ENCODE measurements at places on chromosomes 5 and 9. TPM values are rescaled to one million over a fixed set of nuclear protein-coding genes. Genes with fewer than 3 reads are reported as not detected.

The PCA3 gene
- total RNA-seq: not detected

DNA sequence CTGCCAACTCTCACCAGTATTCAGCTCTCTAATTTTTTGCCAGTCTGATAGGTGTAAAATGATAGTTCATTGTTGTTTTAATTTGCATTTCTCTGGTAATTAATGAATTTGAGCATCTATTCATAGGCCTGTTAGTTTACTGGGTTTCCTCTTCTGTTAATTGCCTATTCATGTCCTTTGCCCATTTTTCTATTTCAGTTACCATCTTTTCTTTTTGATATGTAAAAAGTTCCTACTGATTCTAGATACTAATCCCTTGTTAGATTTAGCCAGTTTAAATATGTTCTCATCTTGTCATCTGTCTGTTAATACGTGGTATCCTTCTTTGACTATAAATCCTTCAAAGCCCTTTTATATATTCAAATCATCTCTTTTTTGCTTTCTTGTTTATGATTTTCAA lies 247.8 kb downstream of the ARHGAP26 start:
- peaks cover 25% of the 10 kb centered on the region for H3K4me1 ChIP-seq
- H3K27me3 ChIP-seq: no peaks in the 10 kb centered on the region
- no peak for DNase-seq
- no peak overlapping the region for H3K4me3 ChIP-seq
- H3K36me3 ChIP-seq: no peaks in the 10 kb centered on the region
- H3K27ac ChIP-seq: no peak overlapping the region

The AHRR gene
- total RNA-seq: 1.5 TPM

The SPATA31A3 gene
- total RNA-seq: not detected

DNA sequence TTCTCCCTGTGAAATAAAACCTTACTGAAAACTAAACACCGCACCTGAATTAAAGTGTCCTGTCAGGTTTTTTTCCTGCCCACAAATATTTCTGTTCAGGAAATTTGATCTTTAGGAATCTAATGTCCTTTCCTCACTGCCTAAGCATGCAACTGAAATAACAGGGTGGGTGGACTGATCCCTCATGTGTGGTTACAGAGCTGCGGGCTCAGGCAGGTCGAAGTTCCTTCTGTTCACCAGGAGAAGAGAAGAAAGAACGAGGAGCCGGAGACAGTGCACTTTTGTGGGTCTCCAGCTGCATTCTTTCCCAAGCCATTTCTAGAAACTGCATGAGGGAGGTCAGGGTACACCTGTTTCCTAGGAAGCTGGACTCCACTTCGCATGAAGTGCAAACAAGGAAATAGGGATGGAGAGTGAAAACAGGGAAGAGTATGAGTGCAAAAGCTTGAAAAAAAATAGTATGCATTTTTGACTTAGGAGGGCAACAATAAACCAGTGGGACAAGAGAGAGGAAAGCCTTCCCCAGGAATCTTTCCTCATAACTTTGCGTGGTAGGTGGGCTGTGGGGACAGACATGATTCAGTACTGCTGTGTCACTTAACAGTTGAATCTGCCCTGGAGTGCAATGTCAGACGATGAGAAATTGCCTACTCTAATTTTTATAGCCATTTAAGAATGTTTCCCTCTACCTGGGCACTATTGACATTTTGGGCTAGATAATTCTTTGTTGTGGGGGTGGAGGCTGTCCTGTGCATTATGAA lies 60.3 kb downstream of the GCNT1 start:
- no peaks in the 10 kb centered on the region for H3K27me3 ChIP-seq
- H3K4me3 ChIP-seq: no peak overlapping the region
- no peaks in the 10 kb centered on the region for H3K36me3 ChIP-seq

The TAF11L4 gene
- not detected for total RNA-seq

GRCh38 chr5:67976891-67977601 lies 238.5 kb upstream of the PIK3R1 start:
- H3K36me3 ChIP-seq: no peaks in the 10 kb centered on the region
- H3K4me1 ChIP-seq: no peaks in the 10 kb centered on the region
- no peak for DNase-seq

The LHFPL2 gene
- total RNA-seq: 6.4 TPM

The NFIB gene
- 65.1 TPM for total RNA-seq

DNA sequence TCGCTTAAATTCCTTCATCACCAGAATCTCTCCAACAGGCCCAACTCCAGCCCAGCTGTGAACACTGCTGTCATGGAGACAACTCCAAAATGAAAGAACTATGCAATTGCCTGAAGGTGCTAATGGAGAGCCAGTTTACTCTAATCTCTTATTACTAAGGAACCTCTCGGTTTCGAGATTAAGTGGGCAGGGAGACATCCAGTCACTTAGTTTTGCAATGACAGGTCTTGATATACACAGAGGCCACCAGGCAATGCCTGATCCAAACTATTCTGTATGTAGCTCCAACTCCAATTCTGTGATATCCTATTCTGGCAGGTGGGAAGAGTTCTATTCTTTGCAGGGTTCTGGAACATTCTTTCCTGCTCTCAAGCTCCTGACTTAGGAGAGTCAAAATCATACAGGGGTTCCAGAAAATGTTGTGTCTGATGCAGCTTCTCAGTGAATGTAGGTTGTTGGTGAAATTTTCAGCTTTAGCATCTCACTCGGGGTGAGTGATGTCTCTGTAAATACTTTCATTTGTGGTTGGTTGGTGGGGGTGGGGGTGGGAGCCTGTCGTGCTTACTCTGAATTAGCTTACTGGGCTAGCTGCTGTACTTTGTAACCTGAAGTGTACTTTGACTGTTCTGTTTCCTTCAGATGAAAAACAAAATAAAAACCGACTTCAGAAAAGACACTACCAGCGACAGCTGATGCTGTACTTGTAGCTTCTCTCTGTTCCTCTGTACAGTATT lies 170.9 kb downstream of the PALM2AKAP2 start:
- no peak for DNase-seq
- no peaks in the 10 kb centered on the region for H3K27me3 ChIP-seq
- H3K4me3 ChIP-seq: no peak overlapping the region
- H3K4me1 ChIP-seq: no peaks in the 10 kb centered on the region

GRCh38 chr9:126154182-126154827 lies 172.3 kb upstream of the MVB12B start:
- no peak overlapping the region for H3K27ac ChIP-seq
- H3K36me3 ChIP-seq: no peaks in the 10 kb centered on the region
- no peak for DNase-seq
- H3K4me3 ChIP-seq: no peak overlapping the region

DNA sequence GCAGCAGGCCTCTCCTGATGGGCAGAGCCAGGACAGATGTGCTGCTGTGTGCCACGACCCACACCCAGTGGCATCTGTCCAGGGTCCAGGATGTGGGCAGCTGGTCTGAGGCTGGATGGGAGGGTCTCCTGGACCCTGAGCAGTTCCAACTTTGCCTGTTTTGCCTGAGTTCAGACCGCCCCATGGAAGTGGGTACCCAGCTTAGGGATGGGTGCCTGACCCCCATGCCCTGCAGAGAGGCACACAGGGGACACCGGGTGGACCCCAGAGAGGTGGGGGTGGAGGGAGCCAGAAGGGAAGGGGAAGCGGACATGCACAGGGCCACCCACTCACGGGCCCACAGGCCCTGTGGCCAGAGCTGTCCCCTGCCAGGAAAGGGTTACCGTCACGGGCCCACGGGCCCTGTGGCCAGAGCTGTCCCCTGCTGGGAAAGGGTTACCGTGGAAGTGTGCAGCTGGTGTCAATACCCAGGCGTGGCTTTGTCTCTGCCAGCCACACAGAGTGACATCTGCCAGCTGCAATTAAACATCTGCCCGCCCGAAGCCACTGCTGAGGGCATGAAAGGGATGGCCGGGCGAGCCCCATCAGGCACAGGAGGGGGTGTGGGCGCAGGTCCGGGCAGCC lies 50.0 kb downstream of the NACC2 start:
- H3K4me3 ChIP-seq: no peak overlapping the region
- H3K27me3 ChIP-seq: no peaks in the 10 kb centered on the region
- DNase-seq: no peak
- H3K36me3 ChIP-seq: peaks cover 34% of the 10 kb centered on the region
- peaks cover 14% of the 10 kb centered on the region for H3K4me1 ChIP-seq
- no peak overlapping the region for H3K27ac ChIP-seq

- no peaks in the 10 kb centered on the region for H3K4me1 ChIP-seq
- no peak overlapping the region for H3K27ac ChIP-seq
- no peaks in the 10 kb centered on the region for H3K36me3 ChIP-seq
- DNase-seq: no peak
- H3K4me3 ChIP-seq: no peak overlapping the region
Observed at GRCh38 chr5:65796751-65797316, 74.8 kb downstream of the NLN start.

DNA sequence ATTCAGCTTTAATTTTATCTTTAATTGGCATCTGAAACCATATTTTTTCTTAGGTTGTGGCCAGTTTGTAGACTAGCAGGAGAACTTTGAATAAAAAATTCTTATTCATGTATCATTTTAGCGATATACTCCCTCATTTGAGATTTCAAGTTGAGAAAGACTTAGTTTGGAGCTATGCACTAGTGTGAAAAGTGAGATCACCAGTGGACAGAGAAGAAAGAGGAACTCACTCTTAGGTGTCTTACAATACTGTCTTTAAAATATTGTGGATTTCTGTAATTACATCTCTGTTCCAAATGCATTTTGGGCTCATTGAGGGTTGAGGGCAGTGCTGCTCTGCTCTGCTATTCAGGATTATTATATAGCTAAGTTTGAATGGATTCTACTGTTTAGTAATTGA lies 54.7 kb downstream of the NAA35 start:
- no peaks in the 10 kb centered on the region for H3K4me1 ChIP-seq
- DNase-seq: no peak
- no peak overlapping the region for H3K27ac ChIP-seq
- H3K27me3 ChIP-seq: no peaks in the 10 kb centered on the region

- H3K27me3 ChIP-seq: no peaks in the 10 kb centered on the region
- H3K4me1 ChIP-seq: peaks cover 27% of the 10 kb centered on the region
- no peak overlapping the region for H3K4me3 ChIP-seq
- no peak overlapping the region for H3K27ac ChIP-seq
Observed at GRCh38 chr5:64831996-64832395, 63.3 kb downstream of the CWC27 start.

DNA sequence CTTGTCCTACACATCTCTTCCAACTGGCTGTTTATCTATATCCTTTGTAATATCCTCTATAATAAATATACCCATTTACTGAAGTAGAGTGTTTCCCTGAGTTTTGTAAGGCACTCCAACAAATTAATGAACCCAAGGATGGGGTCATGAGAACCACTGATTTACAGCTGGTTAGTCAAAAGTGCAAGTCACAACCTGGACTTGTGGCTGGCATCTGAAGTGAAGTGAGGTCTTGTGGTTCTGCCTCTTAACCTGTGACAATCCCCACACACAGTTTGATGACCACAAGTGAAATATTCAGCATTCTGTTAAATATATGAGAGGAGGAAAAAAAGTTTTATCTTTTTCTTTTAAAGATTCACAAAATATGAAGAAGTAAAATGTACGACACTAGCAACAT lies 126.1 kb downstream of the NR2F1-AS1 start:
- no peak overlapping the region for H3K4me3 ChIP-seq
- no peaks in the 10 kb centered on the region for H3K4me1 ChIP-seq
- DNase-seq: no peak

The IL13 gene
- total RNA-seq: not detected

DNA sequence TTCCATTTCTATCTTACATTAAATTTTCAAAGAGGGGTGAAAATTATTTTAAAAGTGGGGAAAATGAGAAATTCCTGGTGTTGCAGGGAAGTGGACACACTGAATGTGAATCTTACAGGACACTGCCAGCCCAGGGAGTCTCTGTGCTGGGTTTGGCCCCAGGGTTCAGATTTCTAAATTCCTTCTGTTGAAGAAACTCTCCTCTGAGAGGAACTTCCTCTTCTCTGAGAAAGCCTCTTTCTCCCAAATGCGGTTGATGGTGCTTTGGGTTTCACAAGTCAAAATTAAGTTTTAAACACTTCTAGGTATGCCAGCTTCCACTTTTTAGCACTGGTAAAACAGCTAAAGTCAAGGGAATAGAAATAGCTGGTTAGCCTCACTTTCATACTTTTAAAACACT lies 317.9 kb upstream of the ITGA1 start:
- DNase-seq: no peak
- H3K4me1 ChIP-seq: no peaks in the 10 kb centered on the region
- H3K4me3 ChIP-seq: no peak overlapping the region
- H3K27ac ChIP-seq: no peak overlapping the region
- H3K27me3 ChIP-seq: no peaks in the 10 kb centered on the region

GRCh38 chr9:134066526-134066912 lies 1.3 kb downstream of the BRD3 start:
- no peak for DNase-seq
- H3K27ac ChIP-seq: peak overlapping the region; percentile 78
- peak overlapping the region; percentile 80 for H3K4me3 ChIP-seq
- peaks cover 48% of the 10 kb centered on the region for H3K4me1 ChIP-seq

The MLANA gene
- total RNA-seq: not detected

The RGS7BP gene
- total RNA-seq: 0.37 TPM

The TAF11L10 gene
- not detected for total RNA-seq

- DNase-seq: no peak
- no peak overlapping the region for H3K4me3 ChIP-seq
- no peak overlapping the region for H3K27ac ChIP-seq
- H3K27me3 ChIP-seq: no peaks in the 10 kb centered on the region
Observed at GRCh38 chr5:173042763-173043107, 13.4 kb upstream of the CREBRF start.

DNA sequence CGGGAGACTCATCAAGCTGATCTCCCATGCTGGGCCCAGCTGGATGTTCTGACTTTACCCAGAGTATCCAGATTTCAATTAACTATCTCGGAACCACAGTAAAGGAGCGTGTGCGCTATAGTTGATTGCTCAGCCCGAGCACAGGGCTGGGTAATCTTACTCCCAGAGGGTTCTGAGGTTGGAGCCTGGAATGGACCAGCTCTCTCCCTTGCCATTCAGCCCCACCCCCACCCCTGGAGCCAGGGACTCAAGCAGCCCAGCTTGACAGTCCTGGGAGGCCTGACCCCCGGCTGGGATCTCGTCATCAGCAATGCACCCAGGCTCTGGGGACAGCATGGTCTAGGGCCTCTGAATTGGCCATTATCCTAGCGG lies 23.7 kb upstream of the PTGES start:
- H3K27ac ChIP-seq: no peak overlapping the region
- no peaks in the 10 kb centered on the region for H3K4me1 ChIP-seq
- H3K4me3 ChIP-seq: no peak overlapping the region
- no peaks in the 10 kb centered on the region for H3K27me3 ChIP-seq
- H3K36me3 ChIP-seq: no peaks in the 10 kb centered on the region

DNA sequence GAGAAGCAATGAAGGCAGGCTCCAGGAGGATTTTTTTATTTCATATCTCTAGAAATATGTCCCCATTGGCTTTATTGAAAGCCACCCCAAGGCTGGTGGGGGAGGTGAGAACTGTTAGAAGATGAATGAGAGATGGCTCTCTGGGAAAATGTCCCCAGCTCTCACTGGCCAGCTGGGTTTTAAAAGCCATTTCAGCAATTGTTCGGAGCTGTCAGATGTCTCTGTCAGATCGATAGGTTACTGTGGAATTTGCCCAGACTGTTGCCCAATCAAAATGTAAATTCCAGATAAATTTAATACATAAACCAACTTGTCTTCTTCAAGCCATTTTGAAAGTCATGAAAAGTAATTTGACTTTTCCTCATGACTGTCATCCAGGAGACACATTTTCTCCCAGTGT lies 67.0 kb upstream of the BRINP1 start:
- no peaks in the 10 kb centered on the region for H3K27me3 ChIP-seq
- no peaks in the 10 kb centered on the region for H3K4me1 ChIP-seq
- no peaks in the 10 kb centered on the region for H3K36me3 ChIP-seq
- DNase-seq: no peak
